ENCODE measurements at places on chromosomes 1 and 21.

DNA sequence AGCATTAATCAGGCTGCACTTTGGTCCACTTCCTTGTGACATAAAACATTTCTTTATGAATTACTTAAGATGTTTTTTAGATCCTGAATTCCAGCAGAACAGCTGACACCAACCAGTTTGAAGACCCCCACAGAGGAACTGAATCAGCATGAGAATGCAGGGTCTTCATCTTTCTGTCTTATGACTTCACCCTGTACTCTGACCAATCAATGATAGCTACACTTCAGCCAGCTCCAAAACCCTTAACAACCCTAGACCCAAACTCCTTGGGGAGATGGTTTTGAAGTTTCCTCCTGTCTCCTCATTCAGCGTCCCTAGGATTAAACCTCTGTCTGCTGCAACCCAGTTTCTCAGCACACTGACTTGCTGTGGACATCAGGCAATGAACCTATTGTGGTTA lies 175.0 kb downstream of the CTH start:
- DNase-seq: no peak

- peak; percentile 65 for DNase-seq
Measured at GRCh38 chr1:39952359-39953110, 2.4 kb upstream of the MFSD2A start.

GRCh38 chr1:106515375-106515774 lies 541.1 kb upstream of the PRMT6 start:
- no peak for DNase-seq

DNA sequence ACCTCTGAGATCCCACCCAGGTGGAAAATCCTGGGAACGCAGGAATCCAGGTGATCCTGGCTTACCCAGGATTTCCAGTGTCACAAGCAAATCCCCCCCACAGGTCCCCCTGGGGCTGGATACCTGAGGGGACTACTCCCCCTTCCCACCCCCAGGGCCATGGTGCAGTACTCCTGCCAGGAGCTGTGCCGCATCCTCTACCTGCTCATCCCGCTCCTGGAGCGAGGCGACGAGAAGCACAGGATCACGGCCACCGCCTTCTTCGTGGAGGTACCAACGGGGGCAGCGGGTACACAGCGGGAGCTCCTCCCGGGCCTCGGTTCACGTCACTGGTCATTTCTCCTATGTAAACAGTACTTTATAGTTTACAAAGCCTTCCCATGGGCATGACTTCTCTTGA lies 20.4 kb upstream of the TTC4 start:
- no peak for DNase-seq

DNA sequence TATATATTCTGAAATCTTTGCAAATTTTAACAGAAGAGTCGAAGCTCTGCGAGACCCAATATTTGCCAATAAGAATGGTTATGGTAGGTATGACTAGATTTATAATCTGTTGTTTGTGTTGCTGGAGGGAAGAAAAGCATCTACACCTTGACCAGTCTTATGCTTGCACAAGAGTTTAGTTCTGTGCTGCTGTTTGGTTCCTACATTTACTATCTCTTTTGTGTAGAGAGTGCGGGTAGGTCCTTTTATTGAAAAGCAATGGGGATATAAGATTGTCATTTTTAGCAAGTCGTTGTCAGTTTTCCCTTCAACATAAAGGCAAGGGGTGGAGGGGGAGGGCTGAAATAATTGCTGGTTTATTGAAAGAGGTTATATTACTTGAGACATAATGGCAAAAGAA lies 396 bp downstream of the ELAVL4 start:
- no peak for DNase-seq

DNA sequence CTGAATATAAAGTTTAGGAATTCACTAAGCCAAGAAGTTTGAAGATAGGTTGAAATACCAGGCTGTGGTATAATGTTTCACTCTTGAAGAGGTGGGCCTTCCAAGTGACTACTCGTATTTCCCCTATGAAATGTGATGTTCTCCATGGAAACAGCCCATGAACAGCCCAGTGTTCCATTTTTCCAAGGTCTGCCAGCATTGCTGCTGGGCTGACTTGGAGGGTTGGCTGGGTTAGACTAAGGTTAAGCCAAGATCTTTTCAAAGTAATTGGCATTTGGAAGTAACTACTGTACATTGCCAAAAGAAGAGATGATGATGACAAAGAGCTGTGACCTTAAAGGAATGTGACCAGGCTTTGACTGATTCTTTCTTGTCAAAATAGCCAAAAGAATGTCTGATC lies 73.8 kb downstream of the RPE65 start:
- DNase-seq: no peak

DNA sequence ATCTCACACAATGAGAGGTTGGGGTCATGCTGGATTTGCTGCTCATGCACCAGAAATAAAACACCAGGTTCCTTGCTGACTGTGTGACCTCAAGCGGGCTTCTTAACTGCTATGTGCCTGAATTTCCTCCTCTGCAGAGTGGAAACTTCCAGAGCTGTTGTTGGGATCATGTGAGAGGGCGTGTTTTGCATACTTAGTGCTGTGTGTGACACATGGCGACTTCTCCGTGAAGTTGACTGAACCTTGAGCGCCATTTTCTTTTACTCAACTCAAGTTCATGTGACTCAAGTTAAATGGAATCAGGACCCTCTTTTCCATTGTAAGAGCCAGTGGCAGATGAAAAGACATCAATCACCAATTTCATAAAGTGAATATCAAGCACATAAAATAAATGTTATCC lies 224.0 kb downstream of the KIF26B start:
- no peak for DNase-seq

- no peak for DNase-seq
Measured at GRCh38 chr1:219945795-219946194, 17.4 kb upstream of the SLC30A10 start.

- DNase-seq: no peak
Measured at GRCh38 chr1:84830136-84830535, 62.9 kb downstream of the LPAR3 start.

DNA sequence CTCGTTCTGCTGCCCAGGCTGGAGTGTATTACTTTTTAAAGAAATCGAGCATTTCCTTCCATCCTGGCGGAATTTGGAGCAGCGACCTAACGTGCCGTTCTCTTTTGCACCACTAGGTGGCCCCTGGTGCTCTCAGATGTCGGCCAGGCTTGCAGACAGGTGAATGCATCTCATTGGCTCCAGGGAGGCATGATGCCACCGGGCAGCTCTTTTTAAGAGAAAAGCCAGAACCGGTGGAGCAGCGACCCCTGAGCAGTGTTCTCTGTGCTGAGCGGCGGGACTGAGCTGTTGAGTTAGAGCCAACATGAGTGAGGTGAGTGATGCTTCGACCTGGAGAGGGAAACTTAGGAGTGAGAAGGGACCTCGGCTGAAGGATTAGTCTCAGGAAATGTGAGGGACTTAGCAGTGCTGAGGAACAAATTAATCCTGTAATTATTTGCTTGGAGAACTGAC lies at the start of gene PCP4:
Gene PCP4, plus strand, starts transcription at position 241 of the 453 bp plus-strand sequence. Its CDS starts 64 bp downstream, at position 305.
- peak; percentile 13 for DNase-seq

GRCh38 chr1:64594446-64594845 lies 124.5 kb downstream of the CACHD1 start:
- DNase-seq: no peak

GRCh38 chr1:165645654-165646366 lies 14.8 kb downstream of the MGST3 start:
- no peak for DNase-seq

GRCh38 chr1:221240690-221241089 lies 361.4 kb downstream of the HLX start:
- DNase-seq: no peak

- DNase-seq: no peak
Measured at GRCh38 chr1:243218059-243218458, 37.0 kb downstream of the CEP170 start.

- DNase-seq: no peak
Measured at GRCh38 chr1:158007667-158008386, 14.4 kb downstream of the KIRREL1 start.

DNA sequence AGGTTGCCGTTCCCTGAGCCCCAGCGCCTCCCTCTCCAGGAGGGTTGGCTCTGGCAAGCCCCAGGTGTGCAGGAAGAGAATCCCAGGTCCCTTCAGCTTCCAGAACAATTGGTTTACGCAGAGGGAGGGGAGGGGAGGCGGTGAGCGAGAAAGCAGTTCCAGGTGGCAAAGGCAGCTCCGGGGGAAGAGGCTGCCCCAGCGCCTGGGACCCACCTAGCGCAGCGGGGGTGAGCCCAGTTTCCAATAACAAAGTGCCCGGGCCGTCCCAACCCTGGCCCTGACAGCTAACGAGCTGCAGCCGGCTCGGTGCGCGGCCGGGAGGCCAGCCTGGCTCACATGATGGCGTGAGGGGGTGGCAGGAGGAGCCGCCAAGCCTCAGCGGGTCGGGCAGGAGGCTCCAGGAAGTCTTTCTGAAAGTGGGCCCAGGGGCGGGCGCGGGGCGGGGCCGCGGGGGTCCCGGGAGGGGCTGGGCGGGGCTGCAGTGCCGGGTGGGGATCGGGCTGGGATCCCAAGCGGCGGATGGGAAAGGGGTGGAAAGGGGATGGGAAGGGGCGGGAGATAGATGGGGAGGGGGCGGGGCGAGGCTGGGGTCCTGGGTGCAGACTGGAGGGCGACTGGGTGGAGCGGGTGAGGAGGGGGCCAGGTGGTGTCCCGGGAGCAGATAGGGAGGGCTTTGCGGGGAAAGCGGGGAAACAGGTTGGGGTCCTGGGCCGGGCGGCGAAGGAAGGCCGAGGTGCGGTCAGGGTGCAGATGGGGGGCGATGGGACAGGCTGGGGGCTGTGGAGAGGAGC lies 22.8 kb downstream of the DHRS3 start:
- peak; percentile 69 for DNase-seq

DNA sequence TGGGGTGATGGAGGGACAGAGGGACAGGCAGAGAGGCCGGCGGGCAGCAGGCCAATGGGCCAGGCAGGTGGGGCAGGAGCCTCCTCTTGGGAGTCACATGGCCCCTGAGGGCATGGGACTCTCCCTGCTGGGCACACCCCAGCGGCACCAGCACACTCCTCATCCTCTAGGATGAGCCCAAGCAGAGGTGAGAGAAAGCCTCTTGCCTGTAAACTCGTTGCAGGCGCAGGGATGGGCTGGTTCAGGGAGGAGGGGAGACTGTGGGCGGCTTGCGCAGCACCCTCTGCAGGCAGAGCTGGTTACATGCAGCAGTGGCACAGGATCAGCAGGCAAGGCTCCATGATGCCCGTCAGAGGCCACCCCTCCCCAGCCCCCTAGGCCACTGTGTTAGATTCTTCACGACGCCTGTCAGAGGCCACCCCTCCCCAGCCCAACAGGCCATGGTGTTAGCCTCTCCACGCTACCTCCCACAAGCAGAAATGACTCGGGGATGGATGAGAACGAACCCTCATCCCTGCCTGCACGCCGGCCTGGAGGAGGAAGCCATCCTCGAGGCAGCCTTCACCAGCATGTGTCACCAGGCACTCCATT lies 209.7 kb upstream of the VAMP3 start:
- DNase-seq: peak; percentile 23

DNA sequence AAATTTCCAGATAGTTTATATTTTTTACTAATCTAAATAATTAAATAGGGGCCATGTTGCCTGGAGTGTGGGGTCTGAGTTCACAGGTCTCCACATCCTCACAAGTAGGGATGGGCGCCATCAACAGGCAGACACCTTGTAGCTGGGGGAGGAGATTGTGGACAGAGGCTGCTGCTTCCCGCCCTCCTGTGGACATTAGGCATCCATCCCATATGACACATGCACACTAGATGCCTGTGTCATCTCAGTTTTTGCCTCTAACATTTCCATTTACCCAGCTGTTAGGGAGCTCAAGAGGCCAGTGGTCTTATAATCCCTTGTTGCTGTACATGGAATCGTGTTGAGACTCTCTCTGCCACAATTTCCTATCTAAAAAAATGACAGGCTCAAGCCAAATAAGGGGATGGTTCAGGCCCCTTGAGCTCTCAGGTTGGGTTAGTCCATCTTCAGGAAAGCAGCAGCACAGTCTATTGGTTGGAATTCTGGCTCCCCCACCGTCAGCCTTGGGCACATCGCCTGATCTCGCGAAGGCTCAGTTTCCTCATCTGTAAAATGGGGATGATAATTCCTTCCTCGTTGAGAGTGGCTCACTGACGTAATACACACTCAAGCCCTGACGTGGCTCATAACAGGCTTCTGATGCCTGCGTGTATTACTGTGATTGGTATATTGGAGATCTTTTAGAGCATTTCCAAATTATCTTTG lies 13.6 kb downstream of the LHX4 start:
- no peak for DNase-seq

DNA sequence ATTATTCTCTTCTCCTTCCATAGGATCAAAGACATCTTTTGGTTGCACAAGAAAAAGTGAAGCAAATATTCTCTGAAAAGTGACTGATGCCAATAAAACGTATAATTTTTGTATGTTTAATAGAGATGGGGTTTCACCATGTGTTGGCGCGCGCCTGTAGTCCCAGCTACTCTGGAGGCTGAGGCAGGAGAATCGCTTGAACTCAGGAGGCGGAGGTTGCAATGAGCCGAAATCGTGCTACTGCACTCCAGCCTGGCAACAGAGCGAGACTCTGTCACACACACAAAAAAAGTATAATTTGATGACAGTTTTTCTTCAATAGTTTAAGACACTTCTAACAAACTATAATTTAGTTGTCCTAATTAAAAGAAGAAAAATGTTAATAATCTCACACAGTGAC lies 23.8 kb downstream of the ANP32E start:
- no peak for DNase-seq

GRCh38 chr1:193222056-193222615 lies 35.7 kb upstream of the B3GALT2 start:
- peak; percentile 21 for DNase-seq

DNA sequence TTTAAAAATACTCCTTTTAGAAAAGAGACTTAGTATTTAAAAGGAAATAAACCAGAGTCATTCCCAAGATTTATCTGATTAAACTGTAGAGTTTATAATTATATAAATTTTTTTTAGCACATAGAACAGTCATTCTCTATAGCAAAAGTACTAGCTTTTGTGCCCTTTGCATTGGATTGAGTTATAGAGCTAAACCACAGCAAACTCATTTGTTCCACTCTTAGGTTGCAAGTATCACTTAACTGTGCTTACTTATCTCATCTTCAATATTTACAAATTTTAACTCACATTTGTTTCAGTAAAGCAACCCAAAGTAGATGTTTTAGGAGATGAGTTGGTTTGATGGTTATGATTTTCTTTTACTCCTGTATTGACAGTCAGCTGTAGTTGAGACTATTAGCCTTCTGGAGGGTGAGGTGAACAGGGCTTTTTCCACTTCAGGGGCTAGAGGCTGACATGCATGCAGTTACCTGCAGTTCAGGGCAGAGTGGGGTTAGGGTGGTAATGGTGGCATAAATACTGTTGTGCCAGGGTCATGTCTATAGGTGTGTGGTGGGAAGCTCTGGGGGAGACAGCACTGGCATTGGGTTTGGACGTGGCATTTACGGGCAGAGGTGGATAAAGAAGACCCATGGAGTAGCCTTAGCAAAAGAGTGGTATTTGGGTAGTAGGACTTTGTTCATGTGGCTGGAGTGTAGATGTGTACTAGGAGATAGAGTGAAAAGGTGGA lies 42.1 kb downstream of the DYRK1A start:
- no peak for DNase-seq
